ENCODE measurements at places on chromosomes 13 and 19.

DNA sequence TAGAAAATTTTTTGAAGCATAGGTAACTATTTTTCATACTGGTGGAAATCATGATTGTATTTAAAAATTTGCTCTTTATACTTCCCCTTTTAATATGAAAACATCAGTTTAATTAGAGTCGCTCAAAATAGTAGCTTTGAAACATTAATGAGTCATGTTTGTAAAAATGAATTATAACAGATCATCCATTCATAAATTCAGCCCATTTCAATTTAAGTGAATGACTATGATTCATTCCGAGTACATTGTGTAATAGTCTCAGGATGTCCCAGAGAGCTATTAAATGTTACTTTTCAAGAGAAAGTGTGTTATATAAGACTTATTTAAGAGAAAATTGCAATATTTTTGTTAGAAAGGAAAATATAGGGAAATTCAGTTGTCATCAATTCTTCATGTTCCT lies 111.0 kb downstream of the FNDC3A start:
- DNase-seq, result no peak

DNA sequence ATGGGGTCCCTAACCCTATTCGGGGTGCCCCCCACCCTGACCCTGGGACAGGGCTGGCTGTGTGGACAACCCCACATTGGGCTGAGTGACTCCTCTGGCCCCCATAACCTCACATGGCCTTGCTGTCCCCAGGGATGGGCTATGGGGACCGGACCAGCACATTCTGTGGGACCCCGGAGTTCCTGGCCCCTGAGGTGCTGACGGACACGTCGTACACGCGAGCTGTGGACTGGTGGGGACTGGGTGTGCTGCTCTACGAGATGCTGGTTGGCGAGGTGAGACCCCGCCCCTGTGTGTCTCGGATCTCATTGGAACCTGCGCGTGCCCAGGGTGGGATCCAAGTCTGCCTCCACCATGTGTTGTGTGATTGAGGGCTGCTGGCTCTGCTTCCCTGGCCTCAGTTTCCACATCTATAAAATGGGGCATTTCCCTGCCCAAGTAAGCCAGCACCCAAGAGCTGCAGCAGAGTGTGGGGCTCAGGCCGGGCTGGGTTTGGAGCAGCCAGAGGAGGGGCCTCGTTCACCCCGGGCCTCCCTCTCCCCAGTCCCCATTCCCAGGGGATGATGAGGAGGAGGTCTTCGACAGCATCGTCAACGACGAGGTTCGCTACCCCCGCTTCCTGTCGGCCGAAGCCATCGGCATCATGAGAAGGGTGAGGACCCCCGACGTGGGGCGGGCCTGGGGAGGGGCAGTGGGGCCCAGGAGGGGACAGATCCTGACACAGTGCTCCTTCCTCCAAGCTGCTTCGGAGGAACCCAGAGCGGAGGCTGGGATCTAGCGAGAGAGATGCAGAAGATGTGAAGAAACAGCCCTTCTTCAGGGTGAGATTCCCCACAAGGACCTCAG lies 4.9 kb downstream of the PTGER1 start:
- DNase-seq, result no peak

DNA sequence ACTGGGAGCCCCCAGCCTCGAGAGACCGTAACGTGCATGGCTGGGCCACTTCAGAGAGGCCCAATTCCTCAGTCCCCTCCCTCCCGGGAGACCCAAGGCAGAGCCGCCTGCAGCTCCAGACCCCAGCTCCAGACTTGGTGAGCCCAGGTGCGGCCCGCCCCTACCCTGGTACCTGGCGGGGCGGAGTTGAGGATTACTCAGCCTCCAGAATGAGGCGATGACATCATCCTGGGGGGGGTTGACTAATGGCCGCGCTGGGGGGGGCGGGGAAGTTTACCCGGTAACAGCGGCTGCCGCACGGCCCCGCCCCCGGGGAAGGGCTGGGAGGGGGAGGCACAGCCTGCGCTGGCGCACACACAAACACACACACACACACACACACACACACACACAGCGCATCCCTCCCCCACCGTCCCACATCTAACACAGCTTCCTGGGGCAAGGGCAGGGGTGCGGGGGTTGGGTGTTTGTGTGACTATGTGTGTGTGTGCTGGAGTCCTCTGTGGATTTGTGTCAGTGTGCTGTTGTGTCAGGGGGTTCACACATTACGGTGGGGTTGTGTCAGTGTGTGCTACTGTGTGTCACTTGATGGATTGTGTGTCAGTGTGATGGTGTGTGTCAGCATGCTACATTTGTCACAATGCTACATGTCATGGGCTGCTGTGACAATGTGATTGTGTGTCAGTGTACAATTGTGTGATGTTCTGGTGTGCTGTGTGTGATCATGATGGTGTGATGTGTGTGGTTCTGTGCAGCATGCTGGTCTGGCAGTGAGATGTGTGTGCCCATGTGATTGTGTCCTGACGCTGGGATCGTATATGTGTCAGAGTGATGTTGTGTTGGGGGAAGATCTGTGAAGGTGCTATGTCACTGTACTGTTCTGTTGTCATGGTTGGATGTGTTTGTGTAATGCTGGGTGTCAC lies 10.3 kb upstream of the BBC3 start:
- peak; percentile 85 for DNase-seq

- DNase-seq, result no peak
These were observed 52.3 kb downstream of the MRPL57 start for GRCh38 chr13:21228738-21229137.

DNA sequence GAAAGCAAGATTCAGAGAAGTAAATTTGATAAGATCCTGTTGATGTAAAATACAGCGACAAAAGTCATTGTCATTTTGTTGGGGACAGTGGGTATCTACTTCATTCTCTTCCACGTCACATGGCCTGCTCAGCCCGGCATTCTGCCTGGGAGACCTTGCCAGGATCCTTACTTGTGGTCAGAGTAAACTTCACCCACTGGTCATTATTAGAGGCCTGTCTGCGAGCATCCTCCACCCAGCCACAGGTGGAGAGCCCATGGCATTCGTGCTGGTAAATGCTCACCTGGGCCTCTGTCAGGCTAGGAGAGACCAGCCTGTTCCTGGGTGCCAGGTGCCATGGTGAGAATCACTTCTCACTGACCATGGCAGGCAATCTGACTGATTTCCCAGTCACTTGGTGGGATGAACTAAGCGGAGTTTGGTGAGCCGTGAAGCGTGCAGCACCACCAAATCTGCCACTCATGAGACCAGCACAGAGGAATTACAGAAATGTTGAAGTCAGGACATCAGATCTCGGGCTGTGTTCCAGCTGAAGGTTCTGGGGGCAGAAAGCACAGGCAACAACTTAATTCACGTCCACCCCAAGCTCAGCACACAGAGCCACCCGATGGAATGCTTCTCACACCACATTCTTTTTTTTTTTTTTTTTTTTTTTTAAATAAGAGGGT lies 107.0 kb downstream of the SIPA1L3 start:
- DNase-seq, result no peak

DNA sequence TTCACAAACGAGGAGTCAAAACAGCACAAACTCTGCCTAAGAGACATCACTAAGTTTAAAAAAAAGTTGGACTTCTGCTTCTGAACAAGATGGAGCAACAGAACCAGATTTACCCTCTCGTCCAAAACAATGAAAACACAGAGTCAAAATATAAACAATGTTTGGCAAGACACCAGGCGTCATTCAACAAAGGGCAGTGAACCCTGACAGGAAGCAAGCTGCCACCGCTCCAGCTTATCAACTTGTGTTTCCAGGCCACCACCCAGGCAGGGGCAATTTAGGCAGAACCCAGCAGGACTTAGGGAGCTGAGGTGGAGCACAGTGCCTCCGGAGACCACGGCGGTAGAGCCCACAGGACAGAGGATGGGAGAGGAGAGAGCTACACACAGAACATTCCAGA lies 8.6 kb upstream of the NAPA start:
- DNase-seq, result no peak

DNA sequence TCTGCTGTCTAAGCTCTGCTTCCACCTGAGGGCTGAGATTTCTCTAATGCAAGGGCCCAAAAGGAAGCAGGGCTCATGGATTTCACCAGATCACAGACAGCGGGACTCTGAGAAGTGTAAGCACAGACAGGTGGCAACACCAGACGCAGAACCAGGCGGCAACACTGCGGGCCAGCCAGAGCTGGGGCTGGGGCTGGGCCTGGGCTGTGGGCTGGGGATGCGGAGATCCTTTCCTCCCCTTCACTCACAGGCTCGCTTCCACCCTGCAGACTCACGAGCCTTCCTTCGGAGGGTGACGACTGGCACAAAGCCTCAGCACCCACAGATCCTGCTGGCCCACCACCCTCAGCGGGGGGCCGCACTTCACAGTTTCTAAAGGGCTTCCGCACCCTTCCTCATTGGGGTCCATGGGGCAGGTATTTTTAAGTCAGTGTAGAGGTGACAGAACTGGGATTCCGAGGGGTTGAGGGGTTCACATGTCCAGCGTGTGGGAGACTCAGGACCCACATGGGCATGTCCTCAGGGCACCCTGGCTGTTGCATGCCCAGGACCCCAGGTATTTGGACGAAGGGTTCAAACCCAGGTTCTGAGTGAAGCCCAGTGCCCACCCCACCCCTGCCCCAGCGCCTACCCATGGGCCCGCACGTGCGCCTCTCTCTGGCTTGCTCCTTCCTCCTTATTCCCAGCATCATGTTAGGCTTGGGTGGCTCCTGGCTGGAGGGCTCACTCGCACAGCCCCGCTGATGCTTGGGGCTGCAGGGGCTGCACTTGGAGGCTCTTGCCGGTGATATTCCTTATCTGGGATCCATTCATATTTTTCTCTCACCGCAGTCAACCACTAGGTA lies 137.3 kb upstream of the GPR12 start:
- no peak for DNase-seq

- no peak for DNase-seq
These were observed 6.6 kb downstream of the RAB20 start for GRCh38 chr13:110554946-110555345.

- DNase-seq, result no peak
These were observed 184.7 kb upstream of the ARGLU1 start for GRCh38 chr13:106752584-106753170.

GRCh38 chr19:48713041-48713863 lies 6.3 kb downstream of the MAMSTR start:
- no peak for DNase-seq

DNA sequence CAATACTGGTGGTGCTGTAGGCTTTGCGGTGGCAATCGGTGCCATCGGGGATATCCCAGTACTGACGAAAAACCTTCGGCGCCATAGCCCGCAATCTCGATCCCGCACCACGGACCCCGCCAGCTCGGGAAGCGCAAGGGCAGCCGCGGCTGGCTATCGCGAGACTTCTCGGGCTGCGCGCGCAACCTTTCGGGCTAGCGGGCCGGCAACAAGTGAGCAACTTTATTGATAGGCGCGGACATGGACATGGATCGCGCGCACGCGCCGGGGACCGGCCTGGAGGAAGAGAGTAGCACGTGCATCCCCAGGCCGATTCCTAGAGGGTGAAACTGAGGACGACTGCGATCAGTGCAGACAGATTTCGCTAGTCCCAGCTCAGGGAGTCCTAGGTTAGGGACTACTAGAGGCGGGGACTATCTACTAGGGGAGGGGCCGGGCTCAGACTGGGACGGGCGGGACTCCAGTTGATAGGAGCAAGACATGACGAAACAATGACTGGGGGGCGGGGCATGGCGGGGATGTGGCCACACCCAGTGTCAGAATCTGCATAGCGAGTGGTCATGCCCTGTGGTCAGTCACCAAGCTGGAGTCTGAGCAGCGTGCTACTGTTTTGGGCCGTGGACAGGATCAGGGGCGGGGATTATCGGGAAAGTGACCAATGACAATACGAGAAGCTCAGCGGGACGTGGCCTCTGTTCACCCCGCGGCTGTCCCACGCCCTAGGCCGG lies at the start of gene NDUFA11:
TSS of gene NDUFA11 (minus strand) at position 167 of the 728 bp plus-strand sequence. CDS start at position 85, 82 bp downstream.
- DNase-seq, result peak; percentile 93

GRCh38 chr13:67161176-67161575 lies 69.0 kb downstream of the PCDH9 start:
- DNase-seq, result no peak

- DNase-seq, result peak; percentile 30
These were observed 13.7 kb upstream of the GPR183 start for GRCh38 chr13:99320693-99321481.

- DNase-seq, result no peak
These were observed 18.6 kb upstream of the COG3 start for GRCh38 chr13:45446181-45446580.

- DNase-seq, result no peak
These were observed 10.5 kb upstream of the ELL start for GRCh38 chr19:18532168-18532890.

DNA sequence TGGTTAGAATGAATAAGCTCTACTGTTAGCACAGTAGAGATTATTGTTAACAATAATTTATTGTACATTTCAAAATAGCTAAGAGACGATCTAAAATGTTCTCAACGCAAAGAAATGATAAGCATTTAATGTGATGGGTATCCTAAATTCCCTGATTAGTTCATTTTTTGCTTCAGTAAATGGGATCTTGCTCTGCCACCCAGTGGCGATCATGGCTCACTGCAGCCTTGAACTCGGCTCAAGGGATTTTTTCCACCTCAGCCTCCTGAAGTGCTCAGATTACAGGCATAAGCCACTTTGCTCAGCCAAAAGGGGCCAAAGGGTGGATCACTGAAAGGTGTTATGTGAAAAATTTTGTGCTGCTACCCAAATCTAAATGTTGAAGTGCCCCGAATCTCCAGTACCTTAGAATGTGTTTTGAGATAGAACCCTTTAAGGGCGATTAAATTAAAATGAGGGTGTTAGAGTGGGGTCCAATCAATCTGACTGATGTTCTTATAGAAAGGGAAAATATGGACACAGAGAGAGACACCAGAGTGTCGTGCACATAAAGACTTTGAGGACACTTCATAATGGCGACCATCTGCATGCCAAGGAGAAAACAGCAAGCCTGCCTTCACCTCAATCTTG lies 31.5 kb upstream of the ZNF766 start:
- DNase-seq, result peak; percentile 17

DNA sequence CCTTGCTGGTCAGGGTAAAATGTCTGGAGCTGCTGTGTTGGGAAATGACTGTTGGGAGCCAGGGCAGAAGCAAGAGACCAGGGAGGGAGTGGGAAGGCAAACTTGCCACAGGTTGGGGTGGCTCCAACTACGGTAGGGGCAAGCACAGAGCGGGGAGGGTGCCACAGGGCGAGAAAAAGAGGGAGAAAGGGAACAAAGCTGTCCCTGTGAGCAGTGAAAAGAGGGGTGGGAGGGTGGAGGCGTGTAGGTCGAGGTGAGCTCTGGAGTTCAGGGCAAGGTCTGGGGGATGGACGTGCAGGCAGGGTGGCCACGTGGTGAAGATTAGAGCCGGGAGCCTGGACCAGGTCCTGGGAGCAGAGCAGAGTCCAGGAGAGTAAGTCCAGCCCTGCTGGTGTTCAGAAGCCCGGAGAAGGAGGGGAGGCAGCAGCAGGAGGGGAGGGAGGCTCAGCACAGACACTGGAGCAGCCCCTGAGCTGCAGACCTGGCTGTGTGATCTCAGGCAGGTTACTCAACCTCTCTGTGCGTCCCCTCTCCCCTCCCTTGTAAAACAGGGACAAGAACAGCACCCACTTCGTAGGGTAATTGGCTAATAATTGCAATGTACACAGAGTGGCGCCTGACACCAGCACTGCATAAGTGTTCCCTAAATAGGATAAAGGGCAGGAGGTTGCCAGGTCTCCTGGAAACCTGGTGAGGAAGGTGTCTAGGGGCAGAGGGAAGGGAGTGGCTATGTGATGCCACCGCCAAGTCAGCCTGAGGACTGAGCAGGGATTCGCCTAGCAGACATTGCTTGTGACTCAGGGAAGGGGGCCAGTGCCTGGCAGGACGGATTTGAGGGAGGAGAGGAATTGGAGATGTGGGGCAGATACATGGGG lies 3.2 kb upstream of the POLR2E start:
- no peak for DNase-seq
